Choroid plexus epithelial cell (primary cell): ENCODE measurements at places on chromosomes 3 and 15.

- peak; percentile 53 for DNase-seq
Observed at GRCh38 chr3:78963771-78964170, 804.0 kb downstream of the ROBO1 start.

DNA sequence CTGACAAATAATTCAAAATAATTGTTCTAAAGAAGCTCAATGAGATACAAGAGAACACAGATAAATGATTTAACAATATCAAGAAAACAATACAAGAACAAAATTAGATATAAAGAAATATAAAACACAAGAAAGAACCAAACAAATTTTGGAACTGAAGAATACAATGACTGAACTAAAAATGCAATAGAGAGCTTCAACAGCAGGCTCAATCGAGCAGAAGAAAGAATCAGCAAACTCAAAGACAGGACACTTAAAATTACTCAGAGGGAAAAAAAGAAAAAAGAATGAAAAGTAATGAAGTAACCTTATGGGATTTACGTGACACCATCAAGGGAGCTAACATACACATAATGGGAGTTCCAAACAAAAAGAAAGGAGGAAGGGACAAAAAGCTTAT, 32.1 kb downstream of the CCDC54 start:
- DNase-seq = peak; percentile 12

DNA sequence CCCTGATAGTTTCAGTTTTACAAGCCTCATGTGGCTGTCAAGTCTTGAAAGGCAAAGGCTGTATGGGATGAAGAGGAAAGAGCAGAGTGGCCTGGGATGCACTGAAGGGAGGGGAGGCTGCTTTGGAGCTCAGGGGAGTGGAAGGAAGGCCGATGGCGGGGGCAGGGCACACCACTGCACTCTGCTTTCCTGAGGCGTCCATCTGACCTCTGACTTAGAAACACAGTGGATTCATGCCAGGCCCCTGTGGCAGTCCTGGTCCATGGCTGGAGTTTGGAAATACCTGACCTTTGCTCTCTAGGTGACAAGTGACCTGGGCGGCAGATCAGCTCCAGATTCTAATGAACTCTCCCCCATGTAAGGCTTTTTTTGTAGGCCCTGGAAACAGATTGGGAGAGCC, 19.0 kb downstream of the FAH start:
- DNase-seq = no peak

DNA sequence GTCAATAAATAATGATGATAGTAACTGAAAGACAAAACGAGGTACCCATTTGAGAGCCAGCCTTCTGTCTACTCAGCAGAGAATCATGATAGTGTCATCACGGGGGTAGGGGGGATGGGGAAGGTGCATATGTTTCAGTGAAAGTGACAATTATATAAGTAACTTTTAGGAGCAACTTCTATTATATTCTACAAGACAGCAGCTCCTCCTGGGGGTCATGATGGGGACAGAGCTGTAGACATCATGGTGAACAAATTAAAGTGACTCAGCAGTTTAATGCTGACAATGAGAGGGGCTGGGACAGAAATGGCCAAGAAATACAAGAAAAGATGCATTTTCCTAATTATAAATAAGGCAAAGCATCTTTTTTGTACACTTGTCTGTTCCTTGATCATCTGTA, 11.8 kb downstream of the CAPN3 start:
- DNase-seq = peak; percentile 58

DNA sequence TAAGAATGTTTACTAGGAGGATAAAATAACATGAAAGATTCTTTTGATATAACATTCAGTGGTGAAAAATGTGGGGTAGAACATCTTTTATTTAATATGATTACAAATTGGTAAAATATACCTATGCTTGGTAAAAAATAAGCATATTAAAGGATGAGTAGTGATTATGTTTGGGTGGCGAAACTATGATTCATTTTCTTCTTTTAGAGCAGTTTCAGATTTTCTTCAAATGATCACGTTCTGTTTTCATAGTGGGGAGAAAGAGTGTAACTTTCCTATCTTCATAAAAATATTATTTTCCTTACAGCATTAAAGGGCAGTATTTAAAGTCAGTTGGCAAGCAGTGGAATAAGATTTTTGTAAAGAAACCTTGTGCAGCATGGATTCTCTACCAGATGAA, 15.5 kb downstream of the DZIP3 start:
- no peak for DNase-seq

GRCh38 chr3:131550562-131551465, 48.0 kb upstream of the MRPL3 start:
- no peak for DNase-seq

DNA sequence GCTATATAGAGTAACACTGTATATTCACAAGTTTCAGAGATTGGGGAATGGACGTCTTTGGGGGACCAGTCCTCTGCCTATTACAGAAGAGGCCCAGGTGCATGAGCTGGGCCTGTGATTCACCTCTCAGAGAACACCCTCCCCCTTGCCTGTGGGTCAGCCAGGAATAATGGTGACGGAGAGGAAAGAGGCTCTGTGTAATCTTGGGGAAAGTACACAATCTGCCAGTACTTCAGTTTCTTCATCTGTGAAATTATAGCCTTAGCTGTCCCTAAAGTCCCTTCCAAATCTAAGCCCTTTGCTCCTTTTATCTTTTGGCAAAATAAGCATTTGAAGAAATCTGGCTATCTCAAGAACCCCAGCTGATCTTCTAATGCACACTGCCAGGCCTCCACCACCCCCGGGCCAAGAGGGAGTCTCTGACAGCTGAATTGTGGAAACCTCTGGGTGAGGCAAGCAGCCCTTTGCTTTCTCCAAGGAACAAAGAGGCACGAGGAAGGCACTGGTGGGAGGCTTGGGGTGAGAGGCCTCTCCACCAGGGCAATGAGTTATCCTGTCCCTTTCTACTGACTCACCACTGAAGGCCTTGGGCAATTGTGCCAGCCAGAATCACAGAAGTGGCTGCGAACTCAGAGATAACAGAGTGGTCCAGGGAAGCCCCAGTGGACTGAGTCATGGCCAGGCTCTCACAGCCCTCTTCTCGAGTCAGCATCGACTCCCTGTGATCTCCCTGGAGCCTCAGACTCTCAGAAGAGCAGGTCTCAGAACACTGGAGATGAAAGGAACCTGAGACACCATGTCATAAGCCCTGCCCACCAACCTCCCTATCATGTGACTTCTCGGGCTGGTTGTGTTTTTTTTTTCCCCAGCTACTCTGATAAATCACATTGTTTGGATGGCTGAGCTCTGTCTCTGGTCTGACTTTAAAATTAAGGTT, 31.8 kb downstream of the CCNL1 start:
- peak; percentile 93 for DNase-seq

- no peak for DNase-seq
Observed at GRCh38 chr3:12755754-12756153, 3.3 kb downstream of the TMEM40 start.
